ENCODE measurements at places on chromosomes 16 and 17.

- no peak for DNase-seq
Measured at GRCh38 chr17:64496348-64496785, 487 bp downstream of the POLG2 start.

DNA sequence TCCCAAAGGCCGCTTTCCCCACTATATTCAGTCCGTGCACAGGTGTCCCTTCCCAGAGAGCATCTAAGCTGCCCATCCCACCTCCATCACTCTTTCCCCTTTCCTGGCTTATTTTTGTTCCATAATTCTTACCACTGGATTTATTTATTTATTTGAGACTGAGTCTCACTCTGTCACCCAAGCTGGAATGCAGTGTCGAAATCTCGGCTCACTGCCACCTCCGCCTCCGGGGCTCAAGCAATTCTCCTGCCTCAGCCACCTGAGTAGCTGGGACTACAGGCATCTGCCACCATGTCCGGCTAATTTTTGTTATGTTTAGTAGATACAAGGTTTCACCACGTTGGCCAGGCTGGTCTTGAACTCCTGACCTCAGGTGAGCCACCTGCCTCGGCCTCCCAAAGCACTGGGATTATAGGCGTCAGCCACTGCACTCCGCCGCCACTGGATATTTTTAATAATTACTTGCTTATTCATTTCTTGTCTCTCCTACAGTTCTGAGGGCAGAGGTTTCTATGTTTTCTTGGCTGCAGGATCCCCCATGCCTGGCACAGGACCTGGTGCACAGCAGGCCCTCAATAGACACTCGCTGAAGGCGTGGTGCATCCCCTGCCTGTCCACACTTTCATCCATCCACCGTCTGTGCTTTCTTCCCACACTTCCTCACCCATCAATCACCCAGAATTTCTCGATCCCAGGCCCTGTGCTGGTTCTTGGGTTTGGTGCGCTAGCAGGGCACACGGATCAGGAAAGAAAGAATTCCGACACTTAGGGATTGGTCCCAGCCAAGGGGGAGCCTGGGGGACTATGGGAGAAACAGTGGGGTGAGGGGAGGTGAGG is 9.9 kb upstream of the ADGRG1 start:
- no peak for DNase-seq

GRCh38 chr16:22063888-22064467 is 28.4 kb upstream of the VWA3A start:
- no peak for DNase-seq

- no peak for DNase-seq
Measured at GRCh38 chr16:70480127-70481105, 26.0 kb downstream of the FCSK start.

Measured in T follicular helper cell (primary cell).